ENCODE measurements at places on chromosomes 7 and 10.

DNA sequence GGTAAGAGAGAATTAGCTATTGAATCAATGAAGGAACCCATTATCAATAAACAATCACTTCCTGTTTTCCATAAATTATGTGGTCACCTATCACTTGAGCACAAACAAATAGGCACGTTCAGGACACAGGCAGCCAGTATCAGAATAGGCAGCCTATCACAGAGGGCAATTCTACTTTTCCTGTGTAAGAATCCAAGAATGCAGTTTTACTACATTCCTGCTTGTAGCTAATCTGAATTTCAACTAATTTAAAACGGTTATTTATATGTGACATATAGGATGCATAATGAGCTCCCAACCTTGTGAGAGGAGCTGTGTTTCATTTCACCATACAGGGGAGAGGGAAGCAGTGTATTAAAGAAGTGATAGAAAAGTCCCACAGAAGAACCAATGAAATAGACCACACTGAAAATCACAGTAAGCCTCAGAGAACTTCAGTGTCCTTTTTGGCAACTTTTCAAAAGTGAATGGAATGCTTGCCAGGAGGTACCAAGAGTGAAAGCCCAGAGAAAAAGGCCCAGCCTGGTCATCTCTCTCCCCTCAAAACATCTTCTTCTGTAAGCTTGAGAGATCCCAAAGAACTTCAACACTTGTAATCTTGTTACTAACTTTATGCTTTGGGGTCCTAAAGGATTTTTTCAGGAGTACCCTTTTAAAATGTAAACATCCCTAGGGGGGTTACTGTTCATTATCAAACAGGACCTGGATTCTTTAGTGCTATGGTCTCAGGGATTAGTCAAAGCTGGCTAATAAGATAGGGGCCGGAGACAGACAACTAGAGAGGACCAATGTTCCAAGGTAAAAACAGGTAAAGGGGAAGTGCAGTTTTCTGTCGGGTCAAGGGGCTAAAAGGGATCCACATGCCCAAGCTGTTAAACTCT, 1.3 kb downstream of the IMMP2L start:
- DNase-seq: no peak

GRCh38 chr10:53570221-53570620, 797.6 kb upstream of the MBL2 start:
- DNase-seq: no peak

- no peak for DNase-seq
Measured at GRCh38 chr7:128398016-128398840, 11.6 kb downstream of the IMPDH1 start.

DNA sequence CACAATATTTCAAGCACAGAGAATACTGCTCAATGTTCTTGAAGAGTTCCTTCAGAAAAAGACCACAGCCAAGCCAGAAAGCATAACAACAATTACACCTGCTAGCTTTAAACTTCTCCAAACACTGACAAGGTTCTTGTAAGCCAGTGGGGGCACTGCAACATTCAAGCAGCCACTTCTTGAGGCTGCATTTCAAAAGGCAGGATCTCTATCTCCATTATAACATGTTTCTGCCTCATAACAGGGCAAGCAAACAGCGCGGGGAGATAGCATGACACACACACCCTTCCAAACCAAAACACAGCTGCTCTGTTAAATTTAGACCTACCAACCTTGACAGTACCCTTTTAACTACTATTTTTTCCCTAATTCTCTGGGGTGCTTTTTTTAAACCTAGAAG, 30.8 kb downstream of the CHCHD3 start:
- no peak for DNase-seq

- no peak for DNase-seq
Measured at GRCh38 chr10:85643171-85643844, 723.3 kb downstream of the GRID1 start.

- no peak for DNase-seq
Measured at GRCh38 chr7:18513343-18513742, 17.8 kb downstream of the HDAC9 start.

DNA sequence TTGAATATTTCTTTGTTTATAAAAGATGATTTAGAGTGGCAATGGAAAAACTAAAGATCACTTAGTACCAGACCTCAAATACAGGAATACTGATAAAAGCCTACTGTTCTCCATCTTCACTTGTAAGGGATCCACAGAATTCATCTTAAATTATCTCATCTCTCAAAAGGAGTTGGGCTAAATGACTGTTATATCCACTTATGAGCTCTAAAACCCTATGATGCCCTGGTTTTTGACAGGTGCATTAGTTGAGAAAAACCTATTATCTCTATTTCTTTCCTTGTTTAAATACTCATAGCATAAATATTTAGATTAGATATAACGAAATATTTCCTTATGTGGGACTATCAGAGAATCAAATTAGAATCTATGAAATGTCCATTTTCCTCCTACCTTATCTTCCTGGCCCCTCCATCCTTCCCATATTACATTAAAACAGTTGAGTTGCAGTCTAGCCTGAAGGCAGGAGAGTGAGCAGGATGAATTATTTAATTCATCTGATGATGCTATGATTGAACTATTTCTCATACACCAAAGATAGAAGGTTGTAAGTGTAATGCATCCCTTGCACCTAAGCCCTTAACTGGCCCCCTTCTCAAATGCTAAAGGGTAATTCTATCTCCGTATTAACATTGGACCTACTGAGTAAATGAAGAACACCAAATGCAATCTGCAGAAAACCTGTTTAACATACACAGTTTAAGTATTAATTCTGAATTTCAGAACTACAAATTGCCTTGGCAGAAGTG, 29.7 kb downstream of the PPP3CB start:
- no peak for DNase-seq

Data from activated CD8-positive, alpha-beta memory T cell treated with anti-CD3 and anti-CD28 coated beads, Interleukin-2, amount 50 U/mL, for 48 hours (primary cell).